ENCODE measurements at places on chromosomes 3 and 15.

DNA sequence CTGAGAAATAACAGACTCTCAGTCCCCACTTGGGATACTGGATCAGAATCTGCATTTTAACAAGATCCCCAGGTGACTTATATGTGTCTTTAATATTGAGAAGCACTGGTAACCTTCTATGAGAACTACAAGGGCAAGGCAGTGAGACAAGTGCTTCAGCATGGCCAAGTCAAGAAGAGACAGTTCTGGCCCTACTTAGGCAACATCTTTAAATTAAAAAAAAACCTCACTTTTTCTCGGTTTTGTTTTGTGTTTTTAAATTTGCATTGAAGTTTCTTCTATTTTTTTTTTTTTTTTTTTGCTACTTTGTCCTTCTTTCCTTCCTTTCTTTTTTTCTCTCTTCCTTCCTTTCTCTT lies 42.5 kb upstream of the SPTSSB start:
- no peak for DNase-seq

DNA sequence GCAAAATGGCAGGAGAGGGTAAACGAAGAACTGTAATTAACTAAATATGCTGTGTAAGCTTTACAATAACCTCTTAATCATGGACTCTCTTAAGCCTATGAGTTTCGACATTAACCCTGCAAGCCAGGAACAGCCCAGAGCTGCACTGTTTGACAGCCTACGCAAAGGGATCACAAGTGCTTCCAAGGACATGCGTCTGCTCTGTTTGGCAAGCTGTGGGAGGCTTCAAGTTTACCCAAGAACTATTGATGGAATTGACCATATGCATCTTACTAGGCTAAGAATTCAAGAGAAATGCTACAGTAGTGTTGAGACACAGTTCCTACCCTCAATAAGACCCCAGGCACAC lies 66.0 kb downstream of the PDZRN3 start:
- DNase-seq, result no peak

DNA sequence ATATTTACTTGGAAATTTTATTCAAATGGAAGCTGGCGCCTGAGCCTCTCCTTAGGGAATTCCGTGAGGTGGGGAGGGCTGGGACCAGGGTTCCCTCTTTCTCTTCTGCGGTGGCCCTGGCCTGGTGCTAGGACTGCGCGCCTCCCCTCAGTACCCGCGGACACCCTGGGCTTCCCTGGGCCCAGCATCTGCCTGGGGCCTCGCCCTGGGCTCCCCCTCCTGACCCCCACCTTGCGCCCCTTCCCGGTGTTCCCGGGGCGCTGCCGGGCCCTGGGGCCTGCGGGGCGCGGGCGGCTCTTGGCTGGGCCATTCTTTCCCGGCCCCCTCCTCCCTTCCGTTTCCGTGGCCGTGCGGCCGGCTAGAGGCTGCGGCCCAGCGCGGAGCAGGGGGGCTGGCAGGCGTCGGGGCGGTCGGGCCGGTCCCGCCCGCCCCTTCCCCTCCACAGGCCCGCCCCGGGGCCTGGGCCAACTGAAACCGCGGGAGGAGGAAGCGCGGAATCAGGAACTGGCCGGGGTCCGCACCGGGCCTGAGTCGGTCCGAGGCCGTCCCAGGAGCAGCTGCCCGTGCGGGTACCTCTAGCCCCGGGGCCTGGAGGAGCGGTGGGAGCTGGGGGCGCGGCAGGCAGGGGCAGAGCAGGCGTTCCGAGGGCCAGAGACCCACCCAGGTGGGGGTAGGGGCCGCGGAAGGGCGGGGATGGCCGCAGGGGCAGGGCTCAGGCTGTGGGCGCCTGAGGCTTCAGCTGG lies at the start of gene FES:
Gene FES, plus strand, starts transcription at position 529 of the 743 bp plus-strand sequence. CDS start 542 bp downstream, outside the sequence.
- DNase-seq, result no peak

DNA sequence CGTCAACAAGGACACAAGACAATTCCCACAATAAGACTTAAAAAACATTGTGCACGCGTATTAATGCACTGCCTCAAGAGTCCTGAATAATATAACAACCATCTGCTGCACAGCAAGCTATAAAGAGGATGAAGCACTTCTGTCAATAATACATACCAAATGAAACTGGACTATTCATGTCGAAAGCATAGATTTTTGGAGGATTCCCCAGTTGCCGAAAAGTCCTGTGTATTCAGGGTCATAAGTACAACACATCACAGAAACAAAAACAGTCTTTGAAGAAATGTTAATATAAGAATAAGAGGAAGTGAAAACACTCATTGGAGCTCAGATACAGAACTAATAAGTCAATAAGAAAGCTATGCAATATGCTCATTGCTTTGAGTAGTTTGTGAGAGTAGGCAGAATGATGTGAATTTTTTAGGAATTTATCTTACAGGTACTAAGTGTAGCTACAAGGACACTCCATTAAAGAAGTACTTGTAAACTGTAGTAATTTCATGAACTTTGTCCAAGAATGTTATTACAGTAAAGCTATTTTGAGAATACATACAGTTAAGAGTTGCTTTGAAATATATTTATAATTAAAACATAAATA lies 31.6 kb downstream of the CBLB start:
- DNase-seq, result no peak

DNA sequence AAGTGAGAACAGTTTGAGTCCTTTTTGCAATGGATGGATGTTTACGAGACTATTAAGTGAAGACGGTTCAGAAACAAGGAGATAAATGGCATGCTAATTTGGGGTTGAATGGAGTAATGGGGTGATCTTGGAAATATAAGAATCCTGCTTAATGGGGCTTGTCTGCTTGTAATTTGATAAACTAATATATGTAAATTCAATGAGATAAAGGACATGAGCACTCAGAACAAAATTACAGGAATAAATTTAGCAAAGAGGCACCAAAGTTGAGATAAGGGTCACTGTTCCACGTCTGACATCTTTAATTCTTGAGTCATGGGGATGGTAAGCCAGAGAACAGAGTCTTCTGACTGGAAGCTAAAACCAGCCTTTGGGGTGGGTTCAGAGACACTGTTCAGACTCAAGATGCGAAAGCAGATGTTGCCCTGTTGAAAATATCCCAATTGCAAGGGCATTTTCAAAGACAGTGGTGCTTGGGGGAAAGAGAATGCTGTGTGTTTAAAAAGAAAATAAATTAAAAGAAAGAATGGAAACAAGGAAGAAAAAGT lies 67.8 kb upstream of the CHRNB4 start:
- DNase-seq, result no peak

GRCh38 chr3:155131104-155131503 lies 51.0 kb downstream of the MME start:
- no peak for DNase-seq

DNA sequence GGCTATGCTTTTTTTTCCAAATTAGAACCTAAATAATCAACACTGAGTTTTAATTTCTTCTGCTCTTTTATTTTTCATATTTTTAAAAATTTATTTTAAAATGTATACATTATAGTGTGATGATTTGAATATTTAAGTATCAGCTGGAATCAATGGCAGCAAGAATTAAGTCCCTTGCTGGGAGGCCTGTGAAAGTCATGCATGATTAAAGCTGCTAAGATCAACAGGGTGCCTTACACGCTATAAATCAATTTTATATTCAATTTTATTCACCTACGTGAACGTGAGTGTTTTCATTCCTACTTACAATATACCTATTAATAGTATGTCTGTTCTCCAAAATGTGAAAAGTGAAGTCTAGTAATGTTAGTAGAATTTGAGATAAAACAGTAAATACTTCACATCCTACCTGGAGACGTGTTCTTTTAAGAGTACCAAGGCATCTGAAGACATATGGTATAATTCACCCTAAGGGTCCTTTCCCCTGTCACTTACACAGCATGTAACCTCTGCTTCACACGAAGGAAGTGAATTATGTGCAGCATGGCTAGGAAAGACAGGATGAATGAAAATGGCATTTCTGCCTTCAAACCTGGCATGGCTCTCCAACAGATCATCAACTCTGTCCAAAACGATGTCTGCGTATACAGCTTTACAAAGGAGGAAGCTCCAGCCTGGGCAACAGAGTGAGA lies 640.4 kb upstream of the ROBO1 start:
- DNase-seq, result no peak

GRCh38 chr3:71232175-71232679 lies 351.3 kb downstream of the FOXP1 start:
- no peak for DNase-seq

- no peak for DNase-seq
These were observed 265.5 kb upstream of the ROPN1 start for GRCh38 chr3:124257336-124257864.

DNA sequence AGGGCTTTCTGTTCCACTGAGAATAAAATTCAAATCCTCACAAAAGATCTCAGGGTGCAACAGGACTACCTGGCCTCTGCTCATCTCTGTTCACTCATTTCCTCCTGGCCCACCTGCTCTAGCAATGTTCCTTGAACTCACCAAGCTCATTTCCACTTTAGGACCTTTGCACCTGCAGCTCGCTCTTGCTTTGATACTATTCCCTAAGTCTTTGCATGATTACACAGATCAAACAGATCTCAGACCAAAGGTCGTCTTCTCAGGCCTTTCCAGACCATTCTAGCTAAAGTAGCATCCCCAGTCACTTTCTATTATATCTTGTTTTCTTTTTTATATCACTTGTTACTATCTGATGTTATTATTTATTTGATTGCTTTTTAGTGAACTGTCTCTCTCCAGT lies 54.7 kb downstream of the B3GNT5 start:
- no peak for DNase-seq

DNA sequence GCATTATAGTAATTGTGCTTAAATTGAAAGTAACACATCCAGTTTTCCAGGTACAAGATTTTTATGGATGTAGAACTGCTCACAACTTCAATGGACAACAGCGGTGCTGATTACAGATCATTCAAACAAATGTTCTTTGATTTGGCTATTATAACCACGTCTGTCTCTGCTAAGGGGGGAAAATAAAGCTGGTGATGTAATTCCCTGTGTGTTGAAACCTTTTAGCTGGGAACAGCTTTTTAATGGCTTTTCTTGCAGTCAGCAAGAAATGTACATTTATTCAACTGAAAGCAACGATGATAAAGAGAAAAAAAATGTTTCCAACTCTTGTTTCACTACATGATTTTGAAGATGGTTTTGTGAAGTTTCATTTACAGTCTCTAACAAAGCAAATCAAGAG lies 431.9 kb upstream of the AGTR1 start:
- no peak for DNase-seq

DNA sequence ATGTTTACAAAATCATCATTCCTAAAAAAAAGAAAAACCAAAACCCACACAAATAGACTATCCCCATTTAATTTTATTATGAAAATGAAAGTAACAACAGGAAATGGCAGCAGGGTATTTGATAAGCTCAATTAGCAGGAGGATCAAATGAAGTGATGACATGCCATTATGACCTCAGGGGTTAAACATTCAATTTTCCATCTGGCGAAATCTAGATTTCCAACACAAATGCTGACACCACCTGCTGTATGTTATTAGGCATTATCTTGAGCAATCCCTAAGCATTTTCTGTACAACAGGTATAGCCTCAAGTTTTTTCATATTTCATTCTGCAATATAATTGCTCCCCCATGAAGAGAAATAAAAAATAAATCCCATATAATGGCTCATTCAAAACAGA lies 57.1 kb downstream of the SHQ1 start:
- DNase-seq, result no peak

DNA sequence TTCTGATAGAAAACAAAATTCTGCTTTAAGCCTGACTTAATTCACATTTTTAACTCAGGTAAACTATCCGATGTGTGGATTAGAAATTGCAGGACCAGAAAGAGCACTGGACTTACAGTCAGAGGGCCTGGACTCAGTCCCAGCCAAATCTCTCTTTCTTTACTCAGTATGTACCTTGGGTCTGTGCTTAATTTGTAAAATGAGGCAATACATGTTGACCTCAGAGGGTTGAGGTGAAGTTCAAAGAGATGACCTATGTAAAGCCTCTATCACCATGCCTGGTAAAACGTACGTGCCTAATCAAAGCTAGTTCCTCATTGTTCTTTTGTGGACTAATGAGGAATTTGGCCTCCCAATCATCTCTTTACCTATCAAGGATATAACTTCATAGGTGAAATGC lies 1.9 kb upstream of the BCL2A1 start:
- no peak for DNase-seq

GRCh38 chr3:76131396-76132153 lies 346.2 kb upstream of the ZNF717 start:
- DNase-seq, result no peak

GRCh38 chr3:67384760-67385397 lies 269.5 kb downstream of the SUCLG2 start:
- peak; percentile 28 for DNase-seq

DNA sequence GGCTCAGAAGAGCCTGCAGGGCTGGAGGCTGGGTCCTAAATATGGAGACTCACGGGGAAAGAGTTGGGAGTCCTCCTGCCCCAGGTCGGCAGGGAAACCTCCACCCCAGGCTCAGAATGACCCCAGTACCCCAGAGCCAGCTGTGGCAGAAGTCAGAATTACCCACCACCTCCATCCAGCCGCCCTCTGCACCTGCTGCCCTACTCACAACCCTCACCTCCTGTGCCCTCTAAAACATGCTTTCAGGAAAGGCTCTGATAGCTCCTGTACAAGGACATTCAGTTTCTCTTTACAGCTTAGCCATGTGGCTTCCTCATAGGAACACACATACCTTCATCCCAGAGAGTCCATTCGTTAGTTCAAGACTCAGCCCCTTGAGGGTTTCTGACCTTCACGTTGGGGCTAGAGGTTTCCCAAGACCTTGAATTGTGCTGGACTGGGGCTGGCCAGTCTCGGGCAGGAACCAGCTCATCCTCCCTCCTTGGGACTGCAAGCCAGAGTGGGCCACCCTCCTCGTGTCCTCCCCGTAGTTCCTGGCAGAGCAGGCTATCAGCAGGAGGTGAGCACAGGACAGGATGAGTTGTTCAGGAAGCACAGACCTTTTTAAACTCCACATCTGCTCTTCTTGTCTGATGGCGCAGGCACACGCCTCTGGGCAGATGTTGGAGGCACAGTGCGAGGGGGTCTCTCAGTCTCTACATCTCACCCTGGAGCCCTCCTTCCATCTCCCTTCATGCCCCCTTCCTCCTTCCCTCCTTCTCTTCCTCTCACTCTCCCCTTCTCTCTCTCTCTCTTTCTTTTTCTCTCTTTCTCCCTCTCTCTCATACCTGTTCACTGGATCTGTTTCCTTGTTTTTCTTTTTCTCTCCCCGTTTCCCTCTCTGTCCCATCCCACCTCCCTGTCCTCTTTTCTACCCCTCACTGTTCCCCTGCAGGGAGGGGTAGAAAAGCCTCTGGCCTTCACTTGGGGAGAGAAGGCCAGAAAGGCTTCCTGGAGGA lies 55.9 kb upstream of the NR2C2 start:
- DNase-seq, result no peak

DNA sequence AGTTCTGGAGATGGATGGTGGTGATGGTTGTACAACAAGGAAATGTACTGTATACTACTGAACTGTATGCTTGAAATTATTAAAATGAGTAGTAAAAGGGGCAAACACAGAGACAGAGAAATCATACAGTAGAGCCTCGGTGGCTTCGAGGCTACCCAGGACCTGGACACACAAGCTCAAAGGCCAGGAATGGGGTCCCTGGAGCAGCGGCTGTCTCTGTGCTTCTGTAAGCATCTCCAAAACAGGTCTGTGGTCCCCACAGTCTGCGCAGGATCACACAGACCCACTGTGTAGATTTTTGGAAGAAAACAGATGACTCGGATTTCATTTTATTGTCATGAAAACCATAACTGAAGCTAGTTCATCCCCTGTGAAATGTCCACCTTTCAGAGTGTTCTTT lies 39.7 kb downstream of the PGPEP1L start:
- no peak for DNase-seq

GRCh38 chr3:81568378-81568777 lies 193.1 kb downstream of the GBE1 start:
- no peak for DNase-seq

All from activated T-cell treated with anti-CD3 and anti-CD28 coated beads for 1 hour (primary cell).